ENCODE measurements at places on chromosomes 4 and X.
A peak's percentile ranks its signal among the peaks of the same experiment; 100 is the strongest.

DNA sequence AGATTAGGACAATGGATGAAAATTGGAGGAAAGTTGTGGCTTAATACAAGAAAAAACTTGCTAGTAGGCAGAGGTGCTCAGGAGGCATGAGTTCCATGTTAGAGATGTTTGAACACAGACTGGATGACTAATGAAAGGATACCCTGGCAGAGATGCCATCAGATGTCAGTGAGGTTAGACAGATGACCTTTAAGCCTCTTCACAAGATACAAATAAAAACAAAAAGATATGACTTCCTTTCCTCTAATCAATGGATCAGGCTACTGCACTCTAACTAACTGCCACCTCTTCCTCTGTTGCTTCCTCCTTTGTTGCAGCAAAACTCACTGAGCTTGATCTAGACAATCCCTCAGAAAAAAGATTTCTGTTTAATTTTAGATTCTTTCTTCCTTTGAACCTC lies 14.7 kb downstream of the STAP1 start:
- DNase-seq, result no peak

DNA sequence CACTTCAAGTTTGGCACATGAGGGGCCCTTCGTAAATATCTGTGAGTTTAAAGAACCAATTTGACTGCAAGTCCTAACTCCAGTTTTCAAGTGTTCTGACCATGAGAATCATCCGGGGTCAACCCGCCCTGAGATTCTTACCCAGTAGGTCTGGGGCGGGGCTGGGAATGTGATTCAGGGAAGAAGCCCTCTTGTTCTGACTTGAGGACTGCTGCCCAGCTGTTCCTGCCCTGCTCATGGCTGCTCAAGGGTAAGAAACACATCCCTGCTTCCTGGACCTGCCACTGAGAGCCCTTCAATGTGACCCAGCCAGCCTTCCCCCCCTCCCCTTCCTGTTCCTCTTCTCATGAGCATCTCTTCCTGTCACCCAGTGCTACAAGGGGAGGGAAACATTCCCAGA lies 92.7 kb upstream of the PGRMC2 start:
- DNase-seq, result no peak

DNA sequence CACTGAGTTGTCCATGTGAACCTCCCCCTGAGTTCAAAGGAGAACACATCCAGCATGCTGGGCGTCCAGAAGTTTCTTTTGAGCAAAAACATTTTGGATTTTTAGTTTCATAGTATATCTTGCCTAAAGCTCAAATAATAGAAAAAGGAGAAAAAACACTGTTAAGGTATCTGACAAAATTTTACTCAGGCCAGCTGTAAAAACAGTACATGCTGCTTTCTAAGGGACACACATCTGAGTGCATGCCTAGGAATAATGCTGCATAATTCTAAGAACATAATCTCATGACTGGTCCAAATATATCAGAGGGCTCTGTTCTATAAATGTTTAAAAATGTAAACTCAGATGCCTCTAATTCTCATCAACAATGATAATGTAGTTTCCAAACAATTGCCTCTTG lies 561.3 kb upstream of the INTU start:
- no peak for DNase-seq

- DNase-seq, result no peak
These were observed 7.9 kb upstream of the NOCT start for GRCh38 chr4:139007640-139008039.

GRCh38 chrX:38066934-38067333 lies 60.6 kb downstream of the SYTL5 start:
- no peak for DNase-seq

DNA sequence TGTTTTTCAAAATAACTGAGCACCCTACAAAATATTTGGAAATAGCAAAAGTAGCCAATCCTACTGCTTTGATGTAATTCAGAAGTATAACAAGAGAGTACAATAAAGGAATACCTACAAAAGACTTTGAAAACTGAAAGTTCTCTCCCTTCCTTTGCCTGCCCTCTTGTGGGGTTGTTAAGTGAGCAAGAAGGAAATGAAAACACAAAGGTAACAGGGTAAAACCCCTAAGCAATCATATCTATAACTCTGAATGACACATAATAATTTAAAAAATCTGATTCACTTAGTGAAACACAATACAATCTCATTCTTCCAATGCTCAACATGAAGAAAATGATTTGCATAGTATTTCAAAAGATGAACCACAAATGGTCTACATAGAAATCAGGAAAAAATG lies 98.2 kb downstream of the FRYL start:
- no peak for DNase-seq

- DNase-seq, result no peak
These were observed 97.3 kb upstream of the SPRY1 start for GRCh38 chr4:123299212-123299691.

- no peak for DNase-seq
These were observed 36.1 kb upstream of the INPP4B start for GRCh38 chr4:142882159-142882558.

DNA sequence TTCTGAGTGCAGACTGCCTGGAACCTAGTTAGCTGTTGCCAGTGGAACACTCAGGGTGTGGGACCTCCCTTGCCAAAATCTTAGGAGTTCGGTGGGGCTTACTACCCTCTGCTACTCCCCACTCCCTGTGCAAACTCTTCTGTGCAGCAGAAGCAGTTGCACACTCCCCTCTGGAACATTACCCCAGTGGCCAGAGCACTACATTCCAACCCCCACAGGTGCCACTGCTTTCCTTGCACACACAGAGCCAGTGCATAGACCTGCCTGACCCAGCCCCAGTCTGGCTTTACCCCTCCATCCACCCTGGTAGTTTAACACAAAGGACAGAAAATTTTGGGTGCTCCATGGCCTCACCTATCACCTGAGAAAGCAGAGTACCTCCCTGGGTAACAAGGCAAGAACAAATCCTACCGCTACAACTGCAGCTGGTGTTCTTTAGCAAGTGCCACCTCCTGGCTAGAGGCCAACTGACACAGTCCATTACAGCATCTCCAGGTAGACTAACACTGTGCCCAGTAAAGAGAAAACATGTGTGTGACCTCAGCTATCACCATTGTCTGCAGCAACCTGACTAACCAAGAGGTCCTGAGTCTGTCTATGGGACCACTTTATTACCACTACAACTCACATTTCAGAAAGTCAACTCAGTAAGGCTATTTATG lies 11.5 kb upstream of the RASSF6 start:
- DNase-seq, result no peak

DNA sequence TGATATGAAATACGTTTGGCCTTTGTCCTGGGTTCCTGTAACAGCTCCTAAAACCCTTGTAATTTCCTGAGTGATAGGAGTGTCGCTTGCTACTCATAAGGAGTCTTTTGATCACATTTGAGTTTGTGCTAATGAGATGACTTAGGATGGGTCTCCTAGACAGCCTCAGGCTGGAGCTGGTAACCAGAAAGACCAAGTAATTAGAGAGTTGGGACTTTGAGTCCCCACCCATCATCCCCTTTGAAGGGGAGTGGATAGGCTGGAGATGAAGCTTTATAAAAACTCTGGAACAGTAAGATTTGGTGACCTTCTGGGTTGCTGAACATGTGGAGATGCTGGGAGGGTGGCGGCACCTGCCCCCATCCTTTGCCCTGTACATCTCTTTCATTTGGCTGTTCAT lies 2.9 kb downstream of the SEC24B start:
- DNase-seq, result no peak

- DNase-seq, result no peak
These were observed 180.2 kb upstream of the FSTL5 start for GRCh38 chr4:162343967-162344366.

- no peak for DNase-seq
These were observed 213 bp downstream of the NFKB1 start for GRCh38 chr4:102501447-102501696.

DNA sequence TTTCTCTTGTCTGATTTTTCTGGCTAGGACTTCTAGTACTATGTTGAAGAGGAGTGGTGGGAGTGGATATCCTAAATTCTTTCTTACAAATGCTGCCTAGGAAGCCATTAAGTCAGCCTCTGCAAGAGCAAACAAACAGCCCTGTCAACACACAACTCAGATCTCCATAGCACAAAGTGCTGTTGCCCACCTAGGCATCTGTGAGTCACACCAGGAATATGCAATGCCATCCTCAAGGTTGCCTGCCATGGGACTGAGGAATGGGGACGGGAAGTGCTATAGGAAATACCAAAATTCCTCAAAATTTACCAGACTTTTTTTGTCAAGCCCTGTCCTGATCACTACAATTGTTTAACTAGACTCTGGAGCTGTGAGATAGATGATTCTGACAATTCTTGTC lies 466.9 kb downstream of the FSTL5 start:
- no peak for DNase-seq

GRCh38 chrX:148159796-148160195 lies 178.7 kb downstream of the FMR1NB start:
- no peak for DNase-seq

GRCh38 chrX:22081475-22082092 lies 49.5 kb downstream of the PHEX start:
- DNase-seq, result no peak

GRCh38 chr4:168269896-168270295 lies 48.7 kb downstream of the DDX60 start:
- DNase-seq, result no peak

GRCh38 chr4:40303751-40304150 lies 31.4 kb upstream of the CHRNA9 start:
- DNase-seq, result no peak

- DNase-seq, result no peak
These were observed 36.4 kb downstream of the DHX15 start for GRCh38 chr4:24547979-24548378.

DNA sequence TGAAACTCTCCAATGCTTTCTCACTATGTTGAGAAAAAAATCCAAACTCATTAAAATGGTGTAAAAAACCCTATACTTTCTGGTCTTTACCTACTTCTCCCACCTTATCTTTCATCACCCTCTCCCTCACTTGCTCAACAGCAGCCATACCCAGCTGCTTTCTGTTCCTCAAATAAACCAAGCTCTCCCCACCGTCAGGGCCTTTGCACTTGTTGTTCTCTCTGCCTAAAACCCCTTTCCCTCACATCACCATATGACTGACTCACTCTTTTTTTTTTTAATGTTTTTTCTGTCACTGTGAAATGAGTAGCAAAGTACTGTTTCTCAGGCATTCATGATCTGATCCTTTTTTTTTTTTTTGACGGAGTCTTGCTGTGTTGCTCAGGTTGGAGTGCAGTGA lies 122.3 kb upstream of the TMEM164 start:
- DNase-seq, result no peak

GRCh38 chr4:107318078-107318477 lies 282.0 kb upstream of the DKK2 start:
- no peak for DNase-seq

GRCh38 chr4:67133162-67133561 lies 412.1 kb downstream of the CENPC start:
- DNase-seq, result no peak

DNA sequence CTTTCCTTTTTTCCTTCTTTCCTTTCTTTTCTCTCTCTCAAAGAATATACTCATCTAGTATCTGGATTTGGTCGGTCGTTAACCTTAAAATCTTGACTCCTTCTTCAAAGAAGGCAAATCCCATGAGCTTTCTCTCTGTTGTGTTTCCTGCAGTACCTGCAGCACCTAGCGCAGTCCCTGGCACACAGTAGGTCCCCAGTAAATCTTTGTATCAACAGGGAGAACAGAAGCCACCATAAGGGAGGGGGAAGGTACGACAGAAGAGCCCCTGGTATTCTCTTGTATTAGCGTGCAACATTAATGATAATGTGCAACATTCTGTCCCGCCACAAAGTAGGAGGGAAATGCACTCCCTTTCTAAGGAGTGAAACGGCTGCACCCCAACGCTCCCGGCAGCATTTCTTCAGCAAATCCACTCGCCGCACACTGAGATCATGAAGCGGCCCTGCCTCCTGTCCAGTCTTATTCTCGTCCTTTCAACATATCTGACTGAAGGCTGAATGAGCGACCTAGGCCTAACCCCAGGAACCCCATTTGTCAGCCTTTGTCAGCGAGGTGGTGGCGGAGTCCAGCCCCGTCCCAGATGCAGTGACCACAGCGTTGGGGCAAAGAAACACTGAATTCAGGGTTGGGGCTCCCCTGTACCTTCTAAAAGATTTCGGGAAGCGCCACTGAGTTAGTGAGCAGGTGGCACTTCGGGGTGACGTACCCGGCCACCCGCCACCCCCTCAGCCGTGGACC lies 133.7 kb downstream of the AMELX start:
- DNase-seq, result no peak

- no peak for DNase-seq
These were observed 68.3 kb upstream of the TMEM150C start for GRCh38 chr4:82630079-82630478.

DNA sequence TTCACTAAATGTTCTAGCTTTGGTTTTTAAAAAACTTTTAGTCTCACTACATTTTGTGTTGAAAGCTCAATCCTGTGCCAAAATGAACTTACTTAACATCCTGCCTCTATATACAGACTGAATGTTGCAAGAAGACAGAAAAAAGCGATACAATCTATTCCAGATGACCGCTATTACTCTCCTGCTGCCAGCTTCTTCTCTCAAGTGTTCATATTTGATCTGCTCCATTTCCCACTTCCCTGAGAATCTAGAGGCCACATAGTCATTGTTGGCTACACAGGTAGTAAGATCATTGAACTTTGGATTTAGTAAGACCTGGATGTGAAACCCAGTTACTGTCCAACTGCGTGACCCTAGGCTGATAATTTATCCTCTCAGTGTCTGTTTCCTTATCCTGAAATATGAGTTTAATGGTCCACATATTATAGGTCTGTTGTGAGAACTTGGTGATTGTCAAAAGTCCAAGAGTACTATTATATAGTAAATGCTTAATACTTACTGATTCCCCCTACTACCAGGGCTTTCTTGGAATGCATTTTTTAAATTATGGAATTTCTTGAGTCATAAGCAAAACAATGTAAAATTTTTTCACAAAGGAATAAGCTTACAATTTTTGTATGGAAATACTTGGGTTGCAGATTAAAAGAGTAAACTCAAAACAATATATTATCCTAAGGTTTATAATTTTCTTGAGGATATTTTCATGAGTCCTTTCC lies 976.8 kb upstream of the ADGRL3 start:
- peak; percentile 35 for DNase-seq

DNA sequence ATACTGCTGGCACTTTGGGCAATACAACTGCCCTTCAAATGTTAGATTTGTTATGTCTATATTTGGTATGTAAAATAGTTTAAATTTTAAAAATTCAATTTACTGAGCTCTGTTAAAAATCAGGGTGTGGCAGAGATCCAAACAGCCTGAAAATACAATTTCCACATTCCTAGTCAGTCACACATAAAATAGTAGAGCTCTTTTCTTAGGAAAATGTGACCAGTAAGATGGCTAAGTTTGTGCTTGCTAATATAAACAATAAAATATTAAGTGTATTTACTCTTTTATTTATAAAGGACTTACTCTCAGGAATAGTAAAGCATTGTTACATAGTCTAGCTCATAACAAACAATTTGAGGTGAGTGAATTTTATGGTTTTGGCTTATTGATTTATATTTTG lies 200.2 kb downstream of the DKK2 start:
- DNase-seq, result no peak

GRCh38 chr4:26583538-26583864 lies 383 bp upstream of the TBC1D19 start:
- no peak for DNase-seq

DNA sequence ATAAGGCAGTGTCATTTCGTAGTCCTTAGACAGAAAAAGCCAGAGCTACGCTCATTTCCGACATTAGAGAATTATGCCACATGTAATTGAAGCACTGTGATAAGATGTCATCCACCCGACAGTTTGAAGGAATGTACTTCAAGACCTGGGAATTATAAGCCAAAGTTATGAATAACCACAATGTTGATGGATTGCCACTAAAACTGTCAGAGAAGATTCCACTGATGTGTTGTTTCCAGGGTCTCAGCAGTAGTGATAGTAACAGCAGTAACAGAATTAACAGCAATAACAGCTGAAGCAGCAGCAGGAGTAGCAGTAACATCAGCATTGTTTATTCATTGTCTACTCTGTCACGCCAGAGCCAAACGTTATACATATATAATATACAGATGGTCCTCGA lies 24.7 kb downstream of the RAB33A start:
- no peak for DNase-seq
